ENCODE measurements at places on chromosomes 1 and 21. TPM values are rescaled to one million over a fixed set of nuclear protein-coding genes. Genes with fewer than 3 reads are reported as not detected.

The FMO5 gene
- total RNA-seq, result 4.7 TPM

The FAM163A gene
- total RNA-seq, result not detected

The SLC19A2 gene
- 17.7 TPM for total RNA-seq

The CASZ1 gene
- 27.9 TPM for total RNA-seq

The TACSTD2 gene
- 8.1 TPM for total RNA-seq

The ZNF683 gene
- total RNA-seq, result not detected
